ENCODE measurements at places on chromosomes 1 and 21. TPM values are rescaled to one million over a fixed set of nuclear protein-coding genes. Genes with fewer than 3 reads are reported as not detected.

LRRC38 gene
- total RNA-seq = not detected

CGN gene
- total RNA-seq = 2.0 TPM

RNU1-3 gene
- 961 TPM for total RNA-seq

TRIM45 gene
- 0.48 TPM for total RNA-seq

PALMD gene
- not detected for total RNA-seq

TTC24 gene
- total RNA-seq = 18.7 TPM

RGS13 gene
- total RNA-seq = not detected

CRNN gene
- not detected for total RNA-seq

PDZK1IP1 gene
- not detected for total RNA-seq

HCN3 gene
- 1.5 TPM for total RNA-seq

GUCA2B gene
- not detected for total RNA-seq

C1orf74 gene
- 1.7 TPM for total RNA-seq

PAQR6 gene
- 4.9 TPM for total RNA-seq

Measured in activated naive CD8-positive, alpha-beta T cell treated with anti-CD3 and anti-CD28 coated beads for 36 hours (primary cell).